NCI-H1694 (cell line): ENCODE measurements at places on chromosomes 2 and 18.

- DNase-seq, result no peak
These were observed 11.2 kb upstream of the ATP9B start for GRCh38 chr18:79058007-79058406.

DNA sequence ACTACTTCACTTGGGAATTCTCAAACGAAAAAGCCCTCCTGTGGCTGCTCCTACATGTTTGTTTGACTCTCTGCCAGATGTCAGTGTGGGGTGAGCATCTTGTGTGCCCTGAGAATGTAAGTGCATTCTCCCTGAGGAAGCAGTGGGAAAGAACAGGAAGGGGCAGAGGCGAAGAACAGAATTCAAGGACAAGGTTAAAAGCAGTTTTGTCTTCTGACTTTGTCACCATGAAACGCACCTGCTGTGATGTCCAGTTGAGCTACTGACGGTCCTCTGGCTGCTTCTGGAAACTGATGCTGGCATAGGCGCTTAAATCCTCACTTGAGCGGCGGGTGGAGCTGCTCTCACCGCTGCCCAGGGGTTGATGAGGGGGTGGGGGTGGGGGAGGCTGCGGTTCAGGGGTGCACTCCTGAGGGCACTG, 4.9 kb downstream of the IRS1 start:
- peak; percentile 24 for DNase-seq

DNA sequence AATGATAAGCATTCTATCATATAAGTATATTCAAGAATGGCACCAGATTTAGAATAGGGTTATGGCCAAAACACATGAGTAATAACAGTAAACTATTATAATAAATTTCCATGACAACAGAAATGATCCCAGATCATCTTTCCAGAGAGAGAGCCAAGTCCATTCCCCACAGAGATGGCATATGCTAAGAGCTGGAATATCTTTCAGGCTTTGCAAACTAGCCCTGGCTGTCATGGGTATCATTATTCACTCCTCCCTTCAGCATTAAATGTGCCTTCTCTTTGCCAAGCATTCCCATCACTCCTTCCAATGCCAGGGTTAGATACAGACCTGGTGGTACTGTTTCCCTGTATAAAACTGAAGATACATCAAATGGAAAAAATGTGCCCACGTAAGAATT, 10.9 kb downstream of the FEZ2 start:
- DNase-seq, result no peak

GRCh38 chr2:45578056-45578843, 32.8 kb downstream of the SRBD1 start:
- DNase-seq, result peak; percentile 12

GRCh38 chr18:77210249-77210648, 39.4 kb upstream of the GALR1 start:
- no peak for DNase-seq

DNA sequence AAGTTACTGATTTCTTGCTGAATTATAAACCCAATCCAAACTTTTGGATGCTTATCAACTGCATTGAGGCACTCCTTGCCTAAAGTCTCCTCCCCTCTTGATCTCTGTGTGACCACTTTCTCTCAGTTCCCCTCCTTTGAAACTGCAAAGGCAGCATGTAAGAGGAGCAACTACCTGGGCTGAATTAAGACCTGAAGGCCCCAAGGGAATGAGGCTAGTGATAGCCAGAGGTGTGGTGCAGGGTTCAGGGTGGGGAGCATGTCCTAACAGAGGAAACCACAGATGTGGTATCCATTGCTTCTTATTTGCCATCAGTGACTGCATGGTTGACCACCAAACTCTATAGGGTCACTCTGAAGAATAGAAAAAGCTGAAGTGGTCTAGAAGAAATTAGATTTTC, 557.9 kb downstream of the TNS1 start:
- no peak for DNase-seq

DNA sequence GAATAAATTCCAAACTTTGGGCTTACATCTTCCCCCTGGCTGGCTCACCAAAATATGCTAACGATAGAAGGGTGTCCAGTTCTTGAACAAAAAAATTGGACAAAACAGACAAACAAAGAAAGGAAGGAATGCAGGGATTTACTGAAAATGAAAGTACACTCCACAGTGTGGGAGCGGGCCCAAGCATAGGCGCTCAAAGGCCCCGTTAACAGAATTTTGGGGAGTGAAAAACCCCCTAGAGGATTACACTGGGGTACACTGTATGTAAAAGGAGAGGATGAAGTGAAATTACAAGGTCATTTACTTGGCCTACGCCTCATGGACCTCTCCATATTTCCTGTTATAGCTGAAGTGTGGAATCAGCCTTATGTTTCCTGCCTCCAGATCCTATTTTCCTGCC, 899.7 kb downstream of the DSC3 start:
- DNase-seq, result no peak

GRCh38 chr18:51110073-51110797, 80.2 kb downstream of the SMAD4 start:
- DNase-seq, result peak; percentile 8

DNA sequence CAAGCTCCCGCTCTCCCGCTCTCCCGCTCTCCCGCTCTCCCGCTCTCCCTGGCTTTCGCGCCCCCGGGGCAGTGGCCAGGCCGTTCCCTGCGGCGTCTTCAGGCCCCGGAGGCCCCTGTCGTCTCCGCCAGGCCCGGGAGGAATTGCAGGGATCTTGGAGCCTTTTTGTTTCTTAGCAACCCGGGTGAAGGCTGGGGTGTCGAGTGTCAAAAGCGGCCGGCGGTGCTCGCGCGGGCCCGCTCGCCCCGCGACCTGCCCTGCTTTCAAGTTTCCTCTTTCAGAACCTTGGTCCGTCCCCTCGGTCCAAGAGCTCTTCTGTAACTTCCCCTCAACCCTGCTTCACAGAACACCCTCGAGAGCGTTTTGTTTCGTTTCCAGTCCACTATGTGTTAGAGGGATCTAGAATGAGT, 1.4 kb downstream of the RNF138 start:
- no peak for DNase-seq

GRCh38 chr2:37993143-37993542, 68.1 kb downstream of the RMDN2 start:
- DNase-seq, result no peak

- DNase-seq, result no peak
These were observed 461.0 kb downstream of the DLGAP1 start for GRCh38 chr18:3993941-3994687.

- DNase-seq, result no peak
These were observed 8.7 kb downstream of the TTC39C start for GRCh38 chr18:24023185-24023814.

DNA sequence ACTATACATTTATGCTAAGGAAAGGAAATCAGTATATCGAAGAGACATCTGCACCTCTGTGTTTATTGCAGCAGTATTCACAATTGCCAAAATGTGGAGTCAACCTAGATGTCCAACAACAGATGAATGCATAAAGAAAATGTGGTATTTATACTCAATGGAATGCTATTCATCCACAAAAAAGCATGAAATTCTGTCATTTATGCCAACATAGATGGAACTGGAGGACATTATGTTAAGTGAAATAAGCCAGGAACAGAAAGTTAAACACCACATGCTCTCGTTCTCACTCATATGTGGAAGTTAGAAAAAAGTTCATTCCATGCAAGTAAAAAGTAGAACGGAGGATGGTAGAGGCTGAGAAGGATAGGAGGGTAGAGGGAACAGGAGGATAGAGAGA, 59.5 kb downstream of the TWSG1 start:
- DNase-seq, result no peak

DNA sequence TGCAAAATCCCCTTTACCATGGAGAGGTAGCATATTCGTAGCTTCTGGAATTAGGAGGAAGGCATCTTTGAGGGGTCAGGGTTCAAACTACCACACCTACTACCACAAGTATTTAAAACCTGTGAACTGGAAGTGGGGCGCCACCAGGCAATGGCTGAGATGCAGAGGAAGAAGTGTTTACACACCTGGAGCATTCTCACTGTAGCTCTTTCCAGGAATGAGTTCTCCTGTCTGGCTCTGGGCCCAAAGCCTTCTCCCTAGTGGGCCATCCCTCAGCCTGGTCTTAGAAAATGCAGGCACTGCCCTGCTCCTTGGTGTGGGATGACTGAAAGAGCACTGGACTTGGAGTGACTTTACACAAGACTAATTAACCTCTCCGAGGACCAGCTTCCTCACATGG, 30.7 kb upstream of the FOXI3 start:
- no peak for DNase-seq

GRCh38 chr2:174670446-174670845, 72.8 kb upstream of the WIPF1 start:
- DNase-seq, result no peak

GRCh38 chr2:200864176-200865034, at the start of gene CLK1:
TSS of gene CLK1 (minus strand) at chr2:200864658. CDS start at chr2:200861862, 2,796 bp downstream.
- DNase-seq, result peak; percentile 90

- DNase-seq, result no peak
These were observed 17.8 kb upstream of the KCNK3 start for GRCh38 chr2:26674771-26675170.

GRCh38 chr2:109128616-109129355, at the start of gene SH3RF3:
TSS of gene SH3RF3 (plus strand) at chr2:109129205.
- DNase-seq, result no peak

DNA sequence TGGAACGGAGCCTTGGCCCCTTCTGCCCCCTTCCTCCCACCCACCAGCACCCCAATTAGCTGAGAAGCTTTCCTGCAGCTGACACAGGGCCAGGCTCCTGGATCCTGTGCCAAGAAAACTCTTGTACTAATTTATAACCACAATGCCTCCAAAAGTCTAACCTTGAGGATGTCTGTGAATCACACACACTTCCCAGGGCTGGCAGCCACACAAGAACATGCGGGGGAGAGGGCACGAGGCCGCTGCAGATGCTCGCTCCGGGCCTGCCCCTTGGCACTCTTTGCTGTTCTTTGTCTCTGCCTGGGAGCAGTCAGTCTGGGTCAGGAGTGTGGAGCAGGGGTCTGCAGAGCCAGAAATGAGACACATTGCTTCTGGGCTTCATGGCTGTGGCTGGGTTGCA, 62.7 kb upstream of the KIF5C start:
- DNase-seq, result peak; percentile 49

- no peak for DNase-seq
These were observed 108.1 kb upstream of the KCTD1 start for GRCh38 chr18:26656431-26656943.

DNA sequence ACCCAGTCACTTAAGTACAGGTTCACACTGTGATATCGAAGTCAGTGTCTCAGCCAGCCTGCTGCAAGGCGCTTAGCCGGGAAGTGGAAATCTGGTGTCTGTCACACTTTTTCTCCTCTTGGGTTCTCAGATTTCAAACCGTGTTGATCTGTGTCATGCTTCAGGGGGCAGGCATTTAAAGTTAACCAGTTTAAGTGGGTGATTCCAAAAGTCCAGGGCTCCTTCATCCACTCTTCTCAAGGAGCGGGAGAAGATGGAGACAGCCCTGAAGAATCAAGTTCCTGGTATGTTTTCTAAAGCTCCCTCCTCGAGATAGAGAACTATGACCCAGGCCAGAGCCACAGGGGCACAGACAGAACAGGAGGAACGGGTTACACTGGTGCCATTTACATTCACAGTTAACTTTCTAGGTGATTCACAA, 331.7 kb downstream of the GBX2 start:
- no peak for DNase-seq

DNA sequence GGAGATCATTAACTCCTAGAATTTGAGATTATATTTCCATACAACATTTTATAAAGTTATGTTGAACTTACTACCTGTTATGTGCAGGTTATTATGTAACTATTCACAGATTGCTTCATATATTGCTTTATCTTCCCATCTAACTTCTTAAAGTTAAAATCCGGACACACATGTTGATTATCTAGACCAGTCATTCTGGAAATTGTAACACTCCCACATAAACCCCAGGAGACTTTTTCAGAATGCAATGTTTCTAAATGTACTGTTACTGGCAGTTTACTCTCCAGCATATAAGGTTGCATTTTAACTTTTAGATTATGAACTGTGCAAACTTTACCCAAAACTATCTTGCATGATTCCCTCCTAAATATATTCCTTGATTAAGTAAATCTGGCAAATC, 70.5 kb upstream of the FAM117B start:
- DNase-seq, result no peak

DNA sequence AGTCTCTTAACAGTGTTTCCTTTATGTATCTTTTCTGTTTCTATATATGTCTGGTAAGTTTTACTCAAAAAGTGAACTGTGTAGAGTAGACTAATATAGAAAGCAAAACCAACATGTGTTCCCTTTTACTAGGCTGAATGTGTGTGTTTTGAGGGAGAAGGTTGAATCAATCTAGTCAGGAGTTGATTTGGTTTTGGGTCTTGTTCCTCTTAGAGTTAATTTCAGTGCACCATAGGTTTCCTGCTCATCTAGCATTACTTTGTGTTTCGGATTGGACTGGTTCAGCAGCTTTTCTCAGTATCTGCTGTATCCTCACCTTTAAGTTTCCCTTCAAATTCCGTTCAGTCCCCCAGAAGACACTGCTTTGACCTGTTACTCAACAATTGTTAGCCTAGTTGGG, 52.0 kb upstream of the TRIM43 start:
- DNase-seq, result no peak

DNA sequence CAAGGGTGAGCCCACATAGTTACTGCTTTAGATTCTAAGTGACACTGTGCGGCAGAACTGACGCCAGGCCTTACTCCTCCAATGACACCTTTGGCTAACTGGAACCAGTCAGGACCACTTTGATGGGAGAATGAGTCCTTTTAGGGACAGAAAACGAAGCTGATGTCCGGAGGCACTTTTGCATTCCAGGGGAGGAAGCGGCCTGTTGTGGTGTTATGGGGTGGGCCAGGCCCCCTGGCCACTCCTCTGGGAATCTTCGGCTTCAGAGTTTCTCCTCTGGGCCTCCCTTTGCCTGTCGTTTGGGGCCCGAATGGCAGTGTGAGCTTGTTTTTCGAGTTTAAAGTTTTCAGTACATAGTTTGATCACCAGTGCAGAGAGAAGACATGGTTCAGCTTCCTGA, 65.9 kb downstream of the MBP start:
- no peak for DNase-seq

- no peak for DNase-seq
These were observed 60.9 kb upstream of the TFCP2L1 start for GRCh38 chr2:121345887-121346286.

- DNase-seq, result no peak
These were observed 70.4 kb downstream of the ASAP2 start for GRCh38 chr2:9276901-9277451.

DNA sequence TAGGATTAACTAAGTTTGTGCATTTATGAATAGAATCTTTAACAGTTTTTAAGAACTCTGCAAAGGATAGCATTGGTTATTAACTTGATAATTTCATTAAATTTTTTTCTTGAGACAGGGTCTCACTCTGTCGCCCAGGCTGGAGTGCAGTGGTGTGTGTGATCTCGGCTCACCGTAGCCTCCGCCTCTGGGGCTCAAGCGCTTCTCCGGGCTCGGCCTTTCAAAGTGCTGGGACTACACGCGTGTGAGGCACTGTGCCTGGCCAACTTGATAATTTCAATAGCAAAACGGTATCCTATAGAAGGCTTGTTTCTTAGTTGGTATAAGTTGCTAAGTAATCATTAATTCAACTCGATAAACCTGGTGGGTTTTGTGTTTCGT, 38.0 kb downstream of the ADNP2 start:
- DNase-seq, result no peak

- no peak for DNase-seq
These were observed 591 bp upstream of the LDLRAD4 start for GRCh38 chr18:13217971-13218367.
